Activated CD4-positive, alpha-beta T cell treated with anti-CD3 and anti-CD28 coated beads, Interleukin-2, amount 50 U/mL, for 24 hours (primary cell): ENCODE measurements at places on chromosomes 2 and 18.

DNA sequence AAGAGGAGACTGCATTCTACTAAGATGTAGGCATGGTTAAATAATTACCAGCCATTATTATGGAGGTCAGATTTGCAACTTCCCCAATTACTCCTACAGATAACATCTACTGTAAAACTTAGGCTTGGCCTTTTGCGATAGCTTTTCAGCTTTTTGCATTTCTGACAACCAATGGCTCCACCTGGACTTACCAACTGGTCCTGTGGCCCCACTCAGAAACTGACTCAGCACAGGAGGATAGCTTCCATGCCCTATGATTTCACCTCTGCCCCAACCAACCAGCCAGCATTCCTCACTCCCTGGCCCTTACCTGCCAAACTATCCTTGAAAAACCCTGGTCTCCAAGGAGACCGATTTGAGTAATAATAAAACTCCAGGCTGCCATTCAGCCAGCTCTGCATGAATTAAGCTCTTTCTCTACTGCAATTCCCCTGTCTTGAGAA is 28.2 kb downstream of the TUBB6 start:
- no peak for DNase-seq

DNA sequence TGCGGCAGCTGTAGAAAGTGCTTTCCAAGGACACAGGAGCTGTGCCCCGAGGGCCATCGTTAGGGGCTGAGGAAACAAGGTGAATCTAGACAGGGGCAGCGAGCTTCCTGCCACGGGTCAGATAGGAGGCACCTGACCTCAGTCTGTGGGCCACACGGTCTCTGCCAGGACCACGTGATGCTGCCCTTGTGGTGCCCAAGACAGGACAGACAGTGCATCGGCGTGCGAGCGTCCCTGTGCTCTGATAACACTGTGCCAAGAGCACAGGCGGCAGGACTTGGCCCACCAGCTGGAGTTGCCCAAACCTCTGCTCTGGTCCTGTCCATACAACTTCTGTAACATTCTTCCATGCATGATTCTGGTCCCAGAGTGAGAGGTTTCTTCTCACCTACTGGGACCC is 225.4 kb downstream of the TWIST2 start:
- DNase-seq, result no peak

DNA sequence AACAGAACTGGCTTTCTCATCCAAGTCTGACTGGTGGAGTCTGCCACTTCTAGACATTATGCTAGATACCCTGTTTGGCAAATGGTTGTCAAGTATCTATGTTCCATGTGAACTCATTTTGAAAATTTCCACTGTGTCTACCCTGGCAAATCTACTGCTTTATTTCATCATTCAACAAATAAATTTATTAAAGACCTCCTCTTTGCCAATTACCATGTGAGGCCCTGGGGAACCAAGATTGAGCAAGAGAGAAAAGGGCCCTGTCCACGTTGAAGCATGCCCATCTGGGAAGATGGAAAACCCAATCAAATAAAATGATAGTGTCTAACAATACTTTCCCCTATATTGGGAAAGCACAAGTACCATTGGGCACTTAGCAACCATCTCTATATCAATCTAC is 582.4 kb downstream of the IRS1 start:
- DNase-seq, result no peak

DNA sequence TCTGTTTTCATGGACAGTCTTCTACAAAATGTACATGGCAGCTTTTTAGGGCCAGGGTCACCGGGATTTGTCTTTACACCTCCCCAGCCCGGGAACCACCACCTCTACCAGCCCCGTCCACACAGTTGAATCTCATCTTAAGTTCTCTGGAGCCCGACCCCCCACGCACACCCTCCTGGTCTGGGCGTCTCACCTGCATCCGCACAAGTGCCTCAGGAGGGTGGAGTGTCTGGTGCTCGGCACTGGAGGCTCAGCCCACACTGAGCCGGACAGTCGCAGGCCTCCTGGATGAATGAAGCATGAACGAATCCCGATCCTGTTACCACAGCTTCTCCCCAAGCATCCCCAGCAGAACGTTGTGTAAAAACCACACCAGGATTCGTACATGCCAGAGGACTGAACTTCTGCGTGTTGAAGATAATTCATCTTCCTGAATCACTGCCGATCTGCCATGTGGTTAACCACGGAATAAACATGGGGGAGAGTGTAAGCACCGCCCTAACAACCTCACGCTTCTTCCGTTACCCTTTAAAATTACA is 162.0 kb downstream of the RTP5 start:
- DNase-seq, result no peak

- DNase-seq, result no peak
Measured at GRCh38 chr18:36186461-36187192, 670 bp upstream of the MOCOS start.

- DNase-seq, result no peak
Measured at GRCh38 chr2:222303828-222304736, 5.3 kb upstream of the PAX3 start.

GRCh38 chr2:173351879-173352278 is 2.8 kb upstream of the CDCA7 start:
- DNase-seq, result no peak

DNA sequence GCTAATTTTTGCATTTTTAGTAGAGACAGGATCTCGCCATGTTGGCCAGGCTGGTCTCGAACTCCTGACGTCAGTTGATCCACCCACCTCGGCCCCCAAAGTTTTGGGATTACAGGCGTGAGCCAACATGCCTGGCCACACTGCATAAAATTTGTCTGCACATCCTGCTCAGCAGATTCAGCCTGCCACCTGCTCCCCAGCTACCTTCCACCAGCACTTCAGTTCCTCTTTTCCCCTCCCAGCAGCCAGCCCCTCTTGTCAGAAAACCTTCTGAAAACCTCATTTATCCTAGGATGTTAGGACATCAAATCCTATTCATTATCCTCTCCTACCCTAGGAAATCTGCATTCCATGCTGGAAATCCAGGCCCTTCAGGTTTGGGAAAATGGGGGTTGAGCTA is 99.4 kb upstream of the STPG4 start:
- DNase-seq, result no peak

DNA sequence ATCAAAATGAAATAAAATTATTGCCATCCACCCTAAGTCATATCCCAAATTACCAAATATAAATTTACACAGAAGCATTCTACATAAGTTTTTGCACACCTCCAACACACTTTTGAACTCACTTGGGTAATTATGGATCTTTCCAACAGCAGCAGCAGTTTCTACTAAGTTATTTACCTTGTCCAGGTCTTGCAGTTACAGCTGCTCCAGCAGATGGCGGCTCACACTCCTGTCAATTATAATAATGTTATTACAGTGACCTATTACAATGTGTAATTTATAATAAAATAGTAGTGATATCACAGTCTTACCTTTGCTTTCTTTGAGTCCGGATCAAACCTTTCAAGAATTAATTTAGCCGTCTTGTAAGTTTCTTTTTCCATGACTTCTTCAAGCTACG is 37.9 kb downstream of the LNPK start:
- DNase-seq, result no peak

DNA sequence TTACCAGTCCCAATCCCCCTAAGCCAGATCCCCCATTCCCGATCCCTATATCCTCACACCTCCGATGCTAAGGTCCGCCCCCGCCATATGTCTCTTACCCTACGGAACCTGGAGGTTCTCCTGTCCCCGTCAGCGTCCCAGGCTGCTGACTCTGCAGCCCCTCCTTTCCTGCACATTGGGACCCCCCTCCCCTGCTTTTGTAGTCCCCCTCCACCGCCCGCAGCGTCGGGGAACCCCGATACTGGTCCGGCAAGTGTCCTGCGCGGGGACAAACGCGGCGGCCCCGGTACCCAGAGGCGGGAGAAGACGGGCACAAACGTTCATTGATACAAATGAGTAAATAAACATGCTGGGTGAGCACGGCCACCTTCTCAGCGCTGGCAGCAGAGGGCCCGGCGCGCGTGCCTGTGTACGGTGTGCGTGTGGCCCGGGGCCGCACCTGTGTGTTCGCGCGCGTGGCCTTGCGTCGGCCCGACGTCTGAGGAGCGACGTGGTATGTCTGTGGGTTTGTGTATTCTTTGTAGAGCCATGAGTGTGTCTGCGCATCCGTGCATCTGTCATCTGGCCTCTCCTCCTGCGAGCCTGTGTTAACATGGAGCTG is 2.0 kb upstream of the CYP26B1 start:
- no peak for DNase-seq
